ENCODE measurements at places on chromosomes 5 and 9. TPM values are rescaled to one million over a fixed set of nuclear protein-coding genes. Genes with fewer than 3 reads are reported as not detected.
A peak's percentile ranks its signal among the peaks of the same experiment; 100 is the strongest.

DNA sequence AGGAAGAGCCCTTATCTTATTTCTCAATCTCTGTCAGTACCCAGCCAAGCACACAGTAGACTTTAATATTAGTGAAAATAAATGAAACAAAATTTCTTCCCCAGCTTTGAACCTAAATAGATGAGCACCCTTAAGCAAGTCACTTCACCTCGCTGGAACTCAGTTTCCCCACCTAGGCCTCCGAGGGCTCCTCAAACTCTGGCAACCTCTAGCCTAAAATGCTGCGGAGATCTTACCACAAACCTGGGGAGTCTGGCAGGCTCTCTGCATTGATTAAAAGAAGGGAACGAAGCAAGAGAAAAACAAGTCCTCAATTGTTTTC is 326 bp downstream of the RIGI start:
- DNase-seq = no peak

DNA sequence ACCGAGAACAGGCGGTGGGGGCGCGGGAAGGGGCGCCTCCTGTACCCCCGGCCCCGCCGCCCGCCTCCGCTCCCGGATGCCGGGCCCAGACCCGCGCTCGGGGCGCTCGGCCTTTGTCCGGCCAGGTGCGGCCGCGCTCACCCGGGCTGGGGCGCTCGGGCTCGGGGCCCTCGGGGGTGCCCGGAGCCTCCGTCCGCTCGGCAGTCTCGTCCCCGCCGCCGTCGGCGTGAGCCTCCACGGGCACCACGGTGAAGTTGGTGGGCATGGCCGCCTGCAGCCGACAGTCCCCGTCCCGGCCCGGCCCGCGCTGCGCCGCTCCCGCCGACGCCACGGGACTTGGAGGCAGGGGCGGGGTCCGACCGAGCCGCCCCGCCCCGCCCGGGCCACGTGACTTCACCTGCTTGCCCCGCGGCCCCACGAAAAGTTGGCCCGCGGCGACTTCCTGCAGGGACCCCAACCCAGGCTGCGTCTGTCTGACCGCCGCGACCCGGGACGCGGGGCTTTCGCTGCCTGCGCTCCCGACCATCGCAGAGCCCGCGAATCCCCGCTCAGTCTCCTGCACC is at the start of gene SLC12A7:
TSS of gene SLC12A7 (minus strand) at position 337 of the 563 bp plus-strand sequence. CDS start at position 265, 72 bp downstream.
- peak; percentile 35 for DNase-seq

DNA sequence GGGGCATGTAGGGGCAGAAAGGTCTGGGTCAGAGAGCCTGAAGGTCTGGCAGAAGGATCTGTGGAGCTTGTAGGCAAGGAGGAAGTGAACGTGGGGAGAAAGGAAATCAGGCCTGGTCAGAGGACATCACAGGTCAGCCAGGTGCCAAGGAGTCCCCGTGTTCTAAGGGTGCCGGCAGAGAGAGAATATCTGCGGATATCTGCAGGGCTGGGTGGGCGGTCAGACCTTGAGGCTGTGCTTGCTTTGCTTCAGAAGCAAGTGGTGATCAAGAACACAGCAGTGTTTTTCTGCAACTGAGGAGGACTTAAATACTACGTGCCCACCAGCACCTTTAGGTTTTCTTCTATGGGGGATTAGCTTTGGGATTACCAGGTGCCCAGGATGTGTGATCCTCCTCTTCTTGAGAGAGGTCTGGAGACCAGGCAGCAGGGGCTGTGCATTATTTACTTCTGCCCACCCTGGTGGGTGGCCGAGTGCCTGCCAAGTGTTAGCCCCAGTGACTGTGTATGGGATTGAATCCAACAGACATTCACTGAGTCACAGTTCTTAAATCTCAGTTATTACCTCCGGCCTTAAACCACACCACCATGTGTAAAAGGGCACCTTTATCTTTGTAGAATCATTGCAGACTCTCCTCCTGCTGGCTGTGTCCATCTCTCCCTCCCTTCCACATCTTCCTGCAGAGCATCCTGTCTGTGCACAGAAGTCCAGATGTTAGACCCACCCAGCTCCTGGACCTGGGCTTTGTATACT is 12.5 kb upstream of the SHB start:
- DNase-seq = no peak

DNA sequence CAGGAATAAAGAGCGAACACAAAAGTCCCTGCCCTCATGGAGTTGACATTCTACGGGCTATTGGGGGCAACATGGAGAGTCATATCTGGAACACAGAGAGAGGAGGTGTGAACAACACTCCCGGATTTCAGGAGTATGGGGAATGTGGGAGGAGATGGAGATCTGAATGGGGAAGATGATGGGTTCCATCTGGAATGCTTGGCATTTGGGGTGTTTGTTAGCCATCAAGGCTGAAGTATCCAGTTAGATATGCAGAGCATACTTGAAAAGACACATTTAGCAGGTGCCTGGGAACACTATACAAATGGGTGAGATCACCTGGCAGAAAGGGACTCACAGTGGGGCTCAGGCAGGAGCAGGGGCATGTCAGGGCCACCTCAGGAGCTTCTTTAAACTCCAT is 61.1 kb downstream of the EGFLAM start:
- DNase-seq = no peak

GRCh38 chr5:33997331-33997983 is 10.4 kb downstream of the AMACR start:
- DNase-seq = peak; percentile 74

Gene FAM151B
- 0.73 TPM for total RNA-seq
